Stimulated activated CD8-positive, alpha-beta memory T cell treated with anti-CD3 and anti-CD28 coated beads, Interleukin-4, amount 100 ng/mL, for 1 hour (primary cell): ENCODE measurements at places on chromosomes 12 and 14.

- DNase-seq: no peak
Measured at GRCh38 chr12:42486407-42486806, 103.1 kb downstream of the PRICKLE1 start.

DNA sequence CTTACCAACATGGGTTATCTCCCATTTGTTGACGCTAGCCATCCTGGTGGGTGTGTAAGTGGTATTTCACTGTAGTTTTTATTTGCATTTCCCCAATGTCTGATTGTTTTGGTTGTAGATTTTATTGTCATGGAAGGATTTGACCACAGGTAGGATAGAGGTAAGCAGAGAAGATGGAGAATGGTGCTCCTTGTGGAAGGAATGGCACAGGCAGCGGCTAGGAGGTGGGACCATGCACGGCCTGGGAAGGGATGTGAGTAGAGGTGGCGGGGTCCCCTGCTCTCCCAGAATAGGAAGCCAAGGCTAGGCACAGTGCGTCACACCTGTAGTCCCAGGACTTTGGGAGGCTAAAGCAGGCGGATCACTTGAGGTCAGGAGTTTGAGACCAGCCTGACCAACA lies 41.4 kb downstream of the PHETA1 start:
- no peak for DNase-seq

DNA sequence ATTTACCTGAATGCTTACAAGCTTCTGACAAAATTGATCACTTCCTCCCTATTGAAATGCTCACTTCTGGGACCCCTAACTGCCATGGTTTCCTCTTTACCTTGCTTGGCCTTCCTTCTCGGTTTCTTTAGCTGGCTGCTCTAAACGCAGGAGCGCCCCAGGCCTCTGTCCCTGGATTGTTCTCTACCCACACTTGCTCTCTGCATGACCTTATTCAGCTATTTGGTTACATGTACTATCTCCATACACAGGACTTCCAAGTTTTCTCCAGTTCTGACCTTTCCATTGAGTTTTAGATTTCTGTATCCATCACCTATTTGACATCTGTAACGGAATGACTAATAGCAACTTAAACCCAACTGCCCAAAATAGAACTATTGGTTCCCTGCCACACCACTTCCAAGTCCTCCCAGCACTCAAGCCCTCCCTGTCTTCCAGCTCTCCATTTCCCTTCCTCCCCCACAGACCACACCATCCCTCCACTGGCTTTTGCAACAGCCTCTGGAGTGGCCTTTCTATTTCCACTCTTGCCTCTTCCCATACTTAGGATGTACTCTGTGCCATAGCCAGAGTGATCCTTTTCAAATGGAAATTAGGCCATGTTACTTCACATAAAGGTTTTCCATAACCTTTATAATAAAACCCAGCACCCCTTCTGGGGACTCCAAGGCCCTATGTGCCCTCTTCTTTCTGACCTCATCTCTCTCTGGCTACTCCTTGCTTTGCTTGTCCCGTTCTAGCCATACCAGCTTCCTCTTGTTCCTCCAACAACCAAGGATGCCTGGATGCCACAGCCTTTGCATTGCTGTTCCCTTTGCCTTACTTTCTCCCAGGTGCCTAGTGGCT lies 202.2 kb downstream of the AEBP2 start:
- no peak for DNase-seq

DNA sequence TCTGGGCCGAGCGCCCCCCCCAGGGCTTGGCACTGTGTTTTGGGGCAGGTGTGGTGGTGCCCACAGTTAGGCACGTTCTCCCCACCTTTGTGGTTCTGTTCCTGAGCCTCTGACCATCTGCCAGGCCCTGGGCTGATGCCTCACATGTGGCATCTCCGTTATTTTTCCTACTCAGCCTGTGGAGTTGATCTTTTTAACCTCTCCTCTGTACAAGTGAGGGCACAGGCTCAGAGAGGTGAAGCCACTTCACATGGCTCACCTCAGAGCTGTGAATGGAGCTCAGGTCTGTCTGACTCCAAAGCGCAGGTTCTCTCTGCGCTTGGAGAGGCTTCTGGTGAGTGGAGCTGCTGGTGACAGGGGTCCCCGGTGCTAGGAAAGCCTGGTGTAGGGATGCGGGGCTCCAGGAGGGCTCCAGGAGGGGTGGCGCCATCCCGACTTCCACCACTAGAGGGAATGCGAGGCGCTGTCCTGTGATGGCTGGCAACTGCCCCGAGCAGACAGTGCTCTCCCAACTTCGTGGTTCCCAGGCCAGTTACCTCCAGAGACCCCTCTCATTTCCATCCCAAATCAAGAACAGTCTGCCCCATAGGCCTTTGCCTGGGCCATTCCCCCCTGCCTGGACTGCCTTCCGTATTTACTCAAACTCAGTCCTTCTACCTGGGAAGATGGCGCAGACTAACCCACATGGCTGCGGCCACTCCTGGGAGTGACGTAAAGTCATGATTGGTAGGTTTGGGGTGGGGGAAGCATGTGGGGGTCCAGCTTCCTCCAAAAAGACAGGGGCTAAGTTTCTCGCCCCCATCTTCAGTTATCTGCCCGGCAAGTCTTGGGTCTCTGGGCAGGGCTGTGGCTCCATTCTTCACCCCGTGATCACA lies 9.9 kb downstream of the BCL7A start:
- no peak for DNase-seq

DNA sequence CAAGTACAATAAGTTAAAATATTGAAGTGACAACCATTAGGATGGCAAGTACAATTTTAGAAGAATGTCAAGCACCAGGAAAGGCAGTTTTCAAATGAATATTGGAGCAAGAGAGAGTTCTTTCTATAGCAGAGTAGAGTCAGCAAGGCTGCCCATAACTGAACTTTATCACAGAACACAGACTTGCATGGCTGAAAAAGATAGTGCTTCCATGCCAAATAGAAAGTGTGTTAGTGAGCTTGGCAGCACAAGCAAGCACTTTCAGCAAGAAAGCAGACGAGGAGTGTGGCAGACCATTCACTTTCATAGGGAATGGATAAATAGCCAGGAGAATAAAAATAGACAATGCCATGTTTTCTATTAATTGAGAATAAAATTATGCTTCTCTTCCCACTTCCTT lies 647.0 kb upstream of the MGAT4C start:
- no peak for DNase-seq

GRCh38 chr14:103538291-103539055 lies 9.5 kb downstream of the TRMT61A start:
- DNase-seq: no peak
